ENCODE measurements at places on chromosomes 1 and 21.
A peak's percentile ranks its signal among the peaks of the same experiment; 100 is the strongest.

- no peak for DNase-seq
These were observed 254.4 kb downstream of the FAM72C start for GRCh38 chr1:143717434-143717833.

GRCh38 chr1:164647211-164647610 is 88.2 kb downstream of the PBX1 start:
- no peak for DNase-seq

DNA sequence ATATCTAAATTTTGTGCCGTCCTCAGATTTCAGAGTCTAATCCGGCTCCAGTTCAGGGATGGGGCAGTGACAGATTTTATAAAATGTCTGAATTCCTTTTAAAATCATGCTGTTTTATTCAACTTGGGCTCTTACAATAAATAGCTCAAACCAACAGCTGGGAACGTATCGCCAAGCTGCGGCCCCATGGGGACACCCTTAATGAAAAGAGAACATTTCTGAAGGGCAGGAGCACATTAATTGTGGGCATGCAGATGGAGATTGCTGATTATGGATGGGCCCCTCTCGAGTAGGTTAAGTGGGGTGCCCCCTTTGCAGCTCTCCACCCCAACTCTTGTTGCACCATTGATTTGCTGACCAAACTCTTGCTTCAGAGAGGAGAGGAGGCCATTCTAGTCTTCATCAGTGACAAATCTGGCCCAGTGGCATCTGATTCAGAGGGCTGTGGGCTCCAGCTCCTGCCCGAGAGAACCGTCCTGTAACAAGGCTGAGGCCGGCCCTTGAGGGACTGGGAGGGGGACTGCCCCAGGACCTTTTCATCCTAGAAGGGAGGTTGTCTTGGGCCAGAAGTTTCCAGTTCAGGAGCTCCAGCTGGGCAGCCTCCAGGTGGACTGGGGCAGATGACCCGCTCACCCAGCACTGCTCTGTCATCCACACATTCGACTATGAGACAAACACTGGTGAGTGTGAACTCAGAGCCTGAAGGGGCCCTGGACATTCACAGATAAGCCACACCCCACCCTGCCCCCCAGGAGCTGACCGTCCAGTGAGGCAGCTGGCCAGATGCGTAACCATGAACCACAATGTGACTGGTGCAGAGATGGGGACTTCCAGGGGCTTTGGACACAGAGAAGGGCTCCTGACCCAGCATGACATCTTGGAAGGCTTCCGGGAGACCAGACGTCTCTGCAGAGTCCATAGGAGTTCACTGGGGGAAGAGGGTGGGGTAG is 55.1 kb upstream of the TMEM51 start:
- DNase-seq: no peak

DNA sequence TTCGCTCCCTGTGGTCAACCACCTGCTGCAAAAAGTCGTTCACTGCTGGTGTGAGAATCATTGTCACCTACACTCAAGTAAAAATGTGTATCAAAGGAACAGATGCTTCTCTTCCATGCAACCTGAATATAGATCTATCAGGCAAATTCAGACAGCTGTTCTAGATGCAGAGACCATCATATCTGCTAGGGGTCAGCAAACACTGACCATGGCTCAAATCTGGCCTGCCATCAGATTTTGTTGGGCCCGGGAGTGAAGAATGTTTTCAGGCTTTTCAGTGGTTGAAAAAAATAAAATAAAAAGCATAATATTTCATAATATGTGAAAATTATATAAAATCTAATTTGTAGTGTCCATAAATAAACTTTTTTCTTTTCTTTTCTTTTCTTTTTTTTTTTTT is 199.6 kb downstream of the RGS7 start:
- no peak for DNase-seq

DNA sequence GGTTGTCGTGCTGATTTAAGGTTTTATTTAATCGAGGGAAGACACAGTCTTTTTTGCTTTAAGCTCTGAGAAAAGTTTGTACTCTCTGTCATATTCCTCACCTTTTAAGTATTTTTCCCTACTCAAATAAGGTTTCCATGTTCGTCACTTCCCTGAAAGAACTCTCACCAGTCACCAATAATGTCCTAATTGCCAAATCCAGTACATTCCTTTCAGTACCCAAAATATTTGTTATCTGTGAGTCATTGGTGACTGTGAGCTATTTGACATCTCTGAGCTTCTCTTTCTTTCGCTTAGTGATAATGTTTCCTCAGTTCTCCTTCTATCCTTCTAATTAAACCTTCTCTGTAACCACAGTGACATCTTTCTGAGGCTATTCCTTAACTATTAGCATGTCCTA is 874.2 kb upstream of the ADGRL2 start:
- no peak for DNase-seq

DNA sequence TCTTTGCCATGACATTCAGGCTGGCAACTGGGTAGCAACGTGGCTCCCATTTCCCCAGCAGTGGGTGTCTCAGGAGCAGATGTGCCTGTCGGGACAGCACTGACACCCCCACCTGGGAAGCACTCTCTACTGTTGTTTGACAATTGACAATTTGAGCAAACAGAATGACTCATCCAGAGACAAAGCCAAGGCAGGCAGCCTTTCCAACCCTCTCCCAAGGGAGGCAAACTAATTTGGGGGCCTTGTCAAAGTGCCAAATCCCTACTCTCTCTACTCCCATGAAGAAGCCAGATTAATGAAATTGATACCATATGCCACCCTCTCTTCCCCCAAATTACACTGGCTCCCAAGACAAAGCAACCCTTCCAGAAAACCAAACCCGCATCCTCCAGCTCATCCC is 65.6 kb downstream of the GRIK3 start:
- DNase-seq: peak; percentile 78

DNA sequence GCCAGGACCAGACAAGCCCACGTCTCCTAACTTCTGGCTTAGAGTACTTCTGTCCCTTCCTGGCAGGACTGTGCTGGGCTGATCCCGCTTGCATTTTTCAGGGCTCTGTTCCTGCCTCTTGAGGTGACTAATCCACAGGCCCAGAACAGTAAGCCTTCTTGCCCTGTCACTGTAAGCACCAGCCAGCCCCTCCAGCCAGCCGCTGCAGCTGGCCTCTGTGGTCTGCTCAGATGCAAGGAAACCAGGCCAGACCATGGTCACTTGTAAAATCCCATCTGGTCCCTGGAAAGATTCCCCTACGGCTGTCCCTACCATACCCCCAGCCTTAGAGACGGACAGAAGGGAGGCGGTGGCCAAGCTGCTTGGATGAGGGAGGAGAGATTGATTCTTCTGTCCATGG is 74.2 kb downstream of the KIRREL1 start:
- DNase-seq: no peak

DNA sequence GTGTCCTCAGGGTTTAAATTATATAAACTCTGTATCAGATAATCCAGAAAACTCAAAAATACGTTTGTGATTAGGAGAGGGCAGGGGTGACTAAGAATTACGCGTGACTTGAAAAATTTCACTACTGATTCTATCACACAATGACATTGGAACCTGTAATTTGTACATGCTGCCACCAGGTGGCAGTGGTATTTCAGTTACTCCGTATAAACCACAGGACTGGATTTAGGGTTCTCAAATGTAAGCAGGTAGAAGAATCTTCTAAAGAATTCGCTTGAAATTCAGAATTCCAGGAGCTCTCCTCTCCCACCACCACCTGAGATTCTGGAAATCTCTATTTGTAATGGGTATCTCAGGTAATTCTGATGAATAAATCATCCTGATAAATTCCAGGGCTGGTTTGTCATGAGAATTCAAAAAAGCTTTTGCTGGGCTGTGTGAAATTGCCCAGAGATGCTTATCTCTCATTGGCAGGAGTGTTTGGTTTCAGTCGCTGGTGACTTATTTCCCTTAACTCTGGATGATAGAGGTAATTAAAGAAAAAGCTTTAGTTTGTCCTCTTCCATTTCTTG is 1.7 kb upstream of the KRTAP7-1 start:
- no peak for DNase-seq

DNA sequence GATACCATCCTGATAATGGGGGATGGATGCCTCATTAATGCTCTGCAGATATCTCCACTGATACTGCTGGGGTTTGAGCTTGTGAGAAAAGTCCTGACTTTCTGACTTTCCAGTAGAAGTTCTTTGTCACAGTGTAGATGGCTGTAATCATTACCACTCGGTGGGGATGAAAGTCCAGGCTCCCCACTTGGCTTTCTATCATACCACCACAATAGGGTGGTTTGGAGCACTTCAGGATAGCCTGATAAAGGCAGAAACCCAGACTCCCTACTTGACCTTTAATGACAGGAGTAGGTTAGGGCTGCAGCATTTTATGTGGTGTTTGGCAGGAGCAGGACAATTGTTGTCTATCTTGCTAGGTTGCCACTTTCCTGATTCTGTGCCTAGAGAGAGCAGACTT is 294.1 kb downstream of the BRINP3 start:
- DNase-seq: no peak

GRCh38 chr1:88746916-88747315 is 62.8 kb downstream of the PKN2 start:
- DNase-seq: no peak

DNA sequence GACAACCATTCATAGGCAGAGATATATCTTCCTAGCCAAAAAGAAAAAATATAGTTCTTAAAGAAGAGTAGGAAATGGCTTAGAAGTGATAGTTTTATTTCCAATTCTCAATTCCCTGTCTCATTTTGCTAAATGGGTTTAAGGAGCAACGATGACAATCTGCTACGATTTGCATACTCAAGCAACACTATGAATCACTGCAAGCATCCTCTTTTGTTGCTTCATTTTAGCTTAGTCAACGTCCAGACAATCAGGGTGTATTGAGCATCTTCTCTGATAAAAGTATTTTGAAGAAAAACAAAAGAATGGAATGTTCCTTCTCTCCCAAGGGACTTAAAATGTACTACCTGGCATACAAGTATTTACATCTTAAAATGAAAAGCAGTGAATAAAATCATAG is 80.6 kb downstream of the RGS7 start:
- no peak for DNase-seq

All from NCI-H1417 (cell line).